ENCODE measurements at places on chromosomes 13 and 19. TPM values are rescaled to one million over a fixed set of nuclear protein-coding genes. Genes with fewer than 3 reads are reported as not detected.
A peak's percentile ranks its signal among the peaks of the same experiment; 100 is the strongest.

DNA sequence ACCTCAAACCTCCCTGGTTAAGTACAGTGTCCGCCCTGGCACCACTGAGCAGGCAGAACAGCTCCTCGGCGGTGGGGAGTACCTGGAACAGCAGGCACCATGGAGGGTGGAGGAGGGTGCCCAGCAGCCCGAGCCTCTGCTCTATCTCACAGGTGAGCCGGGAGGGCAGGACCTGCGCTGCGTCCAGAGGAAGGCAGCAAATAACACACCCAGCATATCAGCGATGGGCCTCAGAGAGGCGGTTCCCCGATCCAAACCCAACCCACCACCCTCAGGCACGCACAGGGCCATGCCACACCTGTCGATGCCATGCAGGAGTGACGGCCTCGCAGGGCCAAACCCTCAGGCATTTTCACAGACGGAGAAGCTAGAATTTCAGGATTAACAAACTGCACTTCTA is 11.8 kb downstream of the PEPD start:
- DNase-seq: no peak
- no peak overlapping the region for H3K27ac ChIP-seq
- H3K4me1 ChIP-seq: no peaks in the 10 kb centered on the region
- H3K4me3 ChIP-seq: no peak overlapping the region

Gene RASIP1
- total RNA-seq: 0.41 TPM

GRCh38 chr19:45158503-45159209 is 2.1 kb downstream of the NKPD1 start:
- no peak for DNase-seq
- H3K27ac ChIP-seq: no peak overlapping the region
- H3K27me3 ChIP-seq: no peaks in the 10 kb centered on the region
- no peak overlapping the region for H3K4me3 ChIP-seq
- no peaks in the 10 kb centered on the region for H3K36me3 ChIP-seq

DNA sequence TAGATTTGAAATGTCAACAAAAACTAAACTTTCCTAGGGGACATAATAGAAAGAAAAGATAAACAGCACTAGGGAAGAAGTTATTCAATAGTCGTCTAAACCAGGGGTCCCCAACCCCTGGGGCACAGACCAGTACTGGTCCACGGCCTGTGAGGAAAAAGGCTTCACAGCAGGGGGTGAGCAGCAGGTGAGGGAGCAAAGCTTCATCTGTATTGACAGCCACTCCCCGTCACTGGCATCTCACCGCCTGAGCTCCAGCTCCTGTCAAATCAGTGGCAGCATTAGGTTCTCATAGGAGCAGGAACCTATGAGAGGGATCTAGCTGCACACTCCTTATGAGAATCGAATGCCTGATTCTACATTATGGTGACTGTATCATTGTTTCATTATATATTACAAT is 382.7 kb downstream of the MYO16 start:
- no peak for DNase-seq
- no peak overlapping the region for H3K4me3 ChIP-seq
- no peak overlapping the region for H3K27ac ChIP-seq
- H3K27me3 ChIP-seq: no peaks in the 10 kb centered on the region
- no peaks in the 10 kb centered on the region for H3K36me3 ChIP-seq
- H3K4me1 ChIP-seq: no peaks in the 10 kb centered on the region

DNA sequence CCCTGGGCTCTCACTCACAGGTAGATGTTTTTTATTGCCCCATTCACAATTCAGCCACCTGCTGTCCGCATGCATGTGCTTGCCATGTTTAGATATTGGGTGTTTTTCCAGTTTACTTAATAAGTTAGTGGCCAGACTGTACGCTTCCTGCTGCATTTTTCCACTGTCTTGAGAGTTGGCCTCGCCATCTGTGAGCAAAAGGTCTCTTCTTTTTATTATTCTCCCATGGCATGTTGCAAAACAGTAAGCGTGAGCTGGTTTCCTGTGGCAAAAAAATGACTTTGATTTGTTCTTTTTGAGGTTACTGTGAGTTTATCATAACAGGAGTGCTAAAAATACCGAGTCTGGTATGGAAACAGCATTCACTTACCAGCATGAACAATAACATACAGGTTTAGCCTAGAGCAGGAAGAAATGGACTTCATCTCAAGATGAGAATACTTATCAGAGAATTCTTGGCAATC is 46.0 kb downstream of the SAE1 start:
- H3K36me3 ChIP-seq: peaks cover 9% of the 10 kb centered on the region
- H3K27ac ChIP-seq: no peak overlapping the region
- no peak for DNase-seq
- H3K27me3 ChIP-seq: no peaks in the 10 kb centered on the region
- H3K4me3 ChIP-seq: no peak overlapping the region
- no peaks in the 10 kb centered on the region for H3K4me1 ChIP-seq

DNA sequence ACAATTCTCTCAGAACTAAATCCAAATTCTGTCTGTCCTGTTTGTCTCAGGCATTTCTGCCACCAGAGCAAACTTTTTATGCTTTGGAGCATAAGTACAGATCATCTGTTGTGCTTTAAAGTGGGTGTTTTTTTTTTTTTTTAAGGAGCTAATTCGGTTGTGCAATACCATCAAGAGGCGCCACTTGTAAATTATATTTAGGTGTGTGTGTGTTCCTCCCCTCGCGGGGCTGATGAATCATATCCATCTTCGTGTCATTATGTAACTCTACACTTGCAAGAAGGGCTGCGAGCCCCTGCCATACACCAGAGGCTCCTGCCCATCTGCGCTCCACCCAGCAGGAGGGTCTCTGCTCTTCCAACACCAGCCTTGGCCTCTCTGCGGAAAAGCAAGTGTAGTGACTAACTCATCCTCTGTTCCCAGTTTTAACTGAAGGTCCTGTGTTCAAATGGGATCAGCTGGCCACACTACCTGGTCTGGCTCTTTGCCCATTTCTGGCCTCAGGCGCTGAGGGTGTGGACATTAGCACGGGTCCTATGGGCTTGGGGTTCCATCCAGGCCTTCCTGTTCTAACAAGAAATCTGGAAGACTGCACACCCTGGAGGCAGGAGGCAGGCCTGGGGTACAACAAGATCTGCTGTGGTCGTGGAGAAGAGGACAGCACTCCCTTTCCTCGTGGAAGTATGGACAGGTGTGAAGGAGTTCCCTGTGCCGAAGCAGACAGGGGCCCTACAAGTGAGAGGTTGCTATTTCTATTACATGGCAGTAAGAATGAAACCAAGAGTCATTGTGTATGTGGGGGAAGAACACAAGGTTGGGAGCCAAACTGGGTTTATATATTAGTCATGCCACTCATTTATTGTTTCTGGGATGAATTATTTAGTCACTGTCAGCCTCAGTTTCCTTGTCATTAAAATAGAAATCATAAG is 96.1 kb upstream of the MBNL2 start:
- H3K27me3 ChIP-seq: no peaks in the 10 kb centered on the region
- peaks cover 52% of the 10 kb centered on the region for H3K4me1 ChIP-seq
- H3K36me3 ChIP-seq: no peaks in the 10 kb centered on the region
- peak overlapping the region; percentile 96 for H3K27ac ChIP-seq
- DNase-seq: no peak
- no peak overlapping the region for H3K4me3 ChIP-seq

Gene ZNF486
- 7.8 TPM for total RNA-seq

DNA sequence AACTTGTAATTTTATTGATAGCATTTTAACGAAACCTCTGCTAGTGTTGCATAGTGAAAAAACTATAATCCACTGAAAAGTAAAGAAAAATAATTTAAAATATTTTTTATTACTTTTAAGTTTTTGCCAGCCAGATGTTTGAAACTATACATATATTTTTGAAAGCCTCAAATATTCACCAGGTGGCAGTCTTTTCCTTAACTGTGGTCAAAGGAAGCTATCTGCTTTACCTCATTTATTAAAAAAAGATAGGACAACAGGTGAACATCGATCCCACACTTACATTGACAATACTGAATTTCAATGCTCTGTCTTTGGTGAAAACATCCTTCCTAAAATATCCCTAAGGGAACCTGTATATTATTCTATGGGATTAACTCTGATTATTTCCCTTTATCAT is 100.5 kb downstream of the TRPC4 start:
- no peaks in the 10 kb centered on the region for H3K4me1 ChIP-seq
- H3K4me3 ChIP-seq: no peak overlapping the region
- no peak overlapping the region for H3K27ac ChIP-seq
- H3K27me3 ChIP-seq: no peaks in the 10 kb centered on the region

Gene GDF15
- total RNA-seq: 335 TPM

DNA sequence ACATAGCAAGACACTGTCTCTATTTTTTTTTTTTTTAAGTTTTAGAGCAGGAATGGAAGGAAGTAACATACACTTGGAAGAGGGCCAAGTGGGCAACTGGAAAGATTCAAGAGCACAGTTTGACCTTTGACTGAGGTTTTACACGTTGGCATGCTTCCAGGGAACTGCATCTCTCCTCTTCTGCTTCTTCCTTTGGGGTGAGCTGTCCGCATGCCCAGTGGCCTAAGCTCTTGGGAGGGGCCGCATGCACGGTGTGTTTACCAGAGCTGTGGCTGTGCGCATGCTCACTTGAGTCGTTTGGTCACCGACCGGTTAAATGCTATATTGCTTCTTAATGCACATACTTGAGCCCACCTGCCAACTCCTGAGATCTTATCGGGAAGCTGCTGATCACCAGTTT is 727.7 kb downstream of the UQCRFS1 start:
- H3K27me3 ChIP-seq: no peaks in the 10 kb centered on the region
- H3K36me3 ChIP-seq: no peaks in the 10 kb centered on the region
- DNase-seq: no peak
- H3K27ac ChIP-seq: no peak overlapping the region
- H3K4me1 ChIP-seq: no peaks in the 10 kb centered on the region
- H3K4me3 ChIP-seq: no peak overlapping the region

DNA sequence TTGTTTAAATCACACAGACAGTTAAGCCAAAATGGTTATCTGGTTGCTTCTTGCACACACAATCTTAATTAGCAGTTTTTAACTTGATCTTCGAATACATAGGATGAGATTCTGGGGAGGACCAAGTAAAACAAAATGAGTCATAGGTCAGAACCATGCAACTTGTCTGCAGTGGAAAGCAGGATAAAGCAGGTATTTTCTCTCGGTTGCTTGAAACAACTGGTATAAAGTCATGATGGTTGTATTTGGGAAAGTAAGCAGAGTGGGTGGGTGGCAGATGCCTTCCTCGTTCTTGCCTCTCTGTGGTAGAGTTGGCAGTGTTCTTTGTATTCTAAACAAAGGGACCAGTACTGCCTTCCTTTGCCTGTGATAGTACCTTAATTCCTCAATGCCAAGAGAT is 167.0 kb downstream of the COG6 start:
- no peaks in the 10 kb centered on the region for H3K27me3 ChIP-seq
- no peaks in the 10 kb centered on the region for H3K36me3 ChIP-seq
- no peak overlapping the region for H3K27ac ChIP-seq
- H3K4me1 ChIP-seq: no peaks in the 10 kb centered on the region
- DNase-seq: no peak
- no peak overlapping the region for H3K4me3 ChIP-seq

Gene PLPP2
- 67.0 TPM for total RNA-seq

DNA sequence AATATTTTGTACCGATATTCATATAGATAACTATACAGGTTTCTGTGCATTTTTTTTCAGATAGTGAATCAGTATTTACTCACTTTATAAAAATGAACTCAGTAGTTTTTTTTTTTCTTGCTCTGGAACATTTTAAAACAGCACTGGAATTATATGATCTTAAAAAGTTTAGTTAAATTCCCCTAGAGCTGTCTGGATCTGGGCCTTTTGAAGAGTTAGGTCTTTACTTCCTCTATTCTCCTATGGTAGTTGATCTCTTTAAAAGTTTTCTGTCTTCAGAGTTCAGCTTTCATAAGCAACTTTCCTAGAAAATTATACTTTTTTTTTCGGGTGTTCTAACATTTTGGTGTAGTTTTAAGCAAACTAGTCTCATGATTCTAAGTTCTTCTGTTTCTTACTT is 21.8 kb upstream of the RBM26 start:
- no peak overlapping the region for H3K4me3 ChIP-seq
- DNase-seq: no peak
- no peaks in the 10 kb centered on the region for H3K4me1 ChIP-seq
- H3K27ac ChIP-seq: no peak overlapping the region
- H3K27me3 ChIP-seq: no peaks in the 10 kb centered on the region

GRCh38 chr13:103395139-103395538 is 328.9 kb upstream of the SLC10A2 start:
- no peaks in the 10 kb centered on the region for H3K36me3 ChIP-seq
- H3K27ac ChIP-seq: no peak overlapping the region
- H3K27me3 ChIP-seq: no peaks in the 10 kb centered on the region
- no peak overlapping the region for H3K4me3 ChIP-seq
- DNase-seq: no peak

Gene JUNB
- total RNA-seq: 49.7 TPM

DNA sequence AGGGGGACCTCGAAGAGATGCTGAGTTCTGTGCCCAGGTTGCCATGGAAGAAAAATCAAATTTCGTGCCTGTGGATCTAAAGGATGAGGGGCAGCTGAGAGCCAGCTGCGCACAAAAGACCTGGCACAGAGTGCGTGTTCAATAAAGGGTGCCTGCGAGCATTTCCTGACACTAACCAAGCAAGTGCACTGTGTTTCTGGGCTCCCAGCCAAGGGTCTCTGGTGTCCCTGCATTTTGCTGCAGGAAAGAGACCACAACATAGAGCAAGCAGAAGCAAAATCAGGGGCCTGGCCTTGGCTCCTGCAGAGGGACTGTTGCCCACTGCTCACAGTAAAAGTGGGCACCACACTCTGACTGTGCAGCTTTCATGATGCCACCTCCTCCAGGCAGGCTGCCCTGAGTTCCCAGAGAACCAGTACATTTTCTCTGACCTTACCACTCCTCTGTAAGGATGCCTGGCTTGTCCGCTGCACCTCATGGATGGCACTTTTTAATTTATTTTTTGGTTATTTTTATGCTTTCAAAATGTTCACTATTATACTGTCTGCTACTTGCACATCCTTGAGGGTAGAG is 70.8 kb upstream of the GPR12 start:
- no peak for DNase-seq
- no peak overlapping the region for H3K4me3 ChIP-seq
- no peaks in the 10 kb centered on the region for H3K27me3 ChIP-seq
- H3K4me1 ChIP-seq: no peaks in the 10 kb centered on the region

DNA sequence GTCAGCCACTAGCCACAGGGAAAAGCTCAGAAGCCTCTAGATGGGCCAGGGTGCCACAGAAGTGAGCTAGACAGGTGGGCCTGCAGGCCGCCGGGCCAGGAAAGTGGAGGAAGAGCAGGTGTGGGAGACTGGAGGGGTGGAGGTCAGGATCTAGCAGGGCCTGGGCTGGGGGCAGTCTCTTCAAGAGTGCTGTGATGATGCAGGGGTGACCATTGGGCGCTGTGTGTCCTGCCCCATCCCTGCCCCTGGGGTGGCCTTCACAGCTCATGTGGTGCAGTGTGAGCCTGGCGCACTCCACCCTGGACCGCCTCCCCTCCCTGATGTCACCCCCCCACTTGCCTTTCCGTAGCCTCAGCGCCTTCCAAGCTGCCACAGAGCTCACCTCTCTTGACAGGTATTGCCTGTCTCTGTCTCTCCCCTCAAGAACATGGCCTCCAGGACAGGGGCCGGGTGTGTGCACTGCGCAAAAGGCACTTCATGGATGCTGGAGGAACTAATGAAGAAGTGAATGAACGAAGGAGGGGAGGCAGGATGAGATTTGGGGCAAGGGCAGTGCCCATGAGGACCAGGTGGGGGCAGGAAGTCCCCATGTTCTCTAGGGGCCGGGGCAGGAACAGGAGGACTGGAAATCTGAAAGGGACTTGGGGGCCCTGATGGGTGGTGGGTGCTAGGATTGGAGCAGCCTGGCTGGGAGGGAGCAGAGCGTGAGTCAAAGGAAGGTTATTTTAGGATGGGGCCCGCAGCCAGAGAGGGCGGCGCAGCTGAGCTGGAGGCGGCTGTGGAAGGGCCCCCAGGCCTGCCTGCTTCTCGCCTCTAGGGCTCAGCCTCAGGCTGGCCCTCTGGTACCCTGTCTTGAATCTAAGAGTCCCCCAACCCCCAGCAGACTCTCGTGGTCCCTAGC is 6.6 kb downstream of the SSBP4 start:
- H3K36me3 ChIP-seq: no peaks in the 10 kb centered on the region
- H3K27ac ChIP-seq: peak overlapping the region; percentile 59
- peaks cover 58% of the 10 kb centered on the region for H3K4me1 ChIP-seq
- DNase-seq: no peak
- no peak overlapping the region for H3K4me3 ChIP-seq

Measured in Panc1 (cell line).